Activated T-cell treated with anti-CD3 and anti-CD28 coated beads for 48 hours (primary cell): ENCODE measurements at places on chromosomes 6 and 20.

GRCh38 chr20:36941401-36941835 is 10.1 kb downstream of the SAMHD1 start:
- DNase-seq, result no peak

- no peak for DNase-seq
Observed at GRCh38 chr20:64210656-64211369, 44.7 kb upstream of the PCMTD2 start.

DNA sequence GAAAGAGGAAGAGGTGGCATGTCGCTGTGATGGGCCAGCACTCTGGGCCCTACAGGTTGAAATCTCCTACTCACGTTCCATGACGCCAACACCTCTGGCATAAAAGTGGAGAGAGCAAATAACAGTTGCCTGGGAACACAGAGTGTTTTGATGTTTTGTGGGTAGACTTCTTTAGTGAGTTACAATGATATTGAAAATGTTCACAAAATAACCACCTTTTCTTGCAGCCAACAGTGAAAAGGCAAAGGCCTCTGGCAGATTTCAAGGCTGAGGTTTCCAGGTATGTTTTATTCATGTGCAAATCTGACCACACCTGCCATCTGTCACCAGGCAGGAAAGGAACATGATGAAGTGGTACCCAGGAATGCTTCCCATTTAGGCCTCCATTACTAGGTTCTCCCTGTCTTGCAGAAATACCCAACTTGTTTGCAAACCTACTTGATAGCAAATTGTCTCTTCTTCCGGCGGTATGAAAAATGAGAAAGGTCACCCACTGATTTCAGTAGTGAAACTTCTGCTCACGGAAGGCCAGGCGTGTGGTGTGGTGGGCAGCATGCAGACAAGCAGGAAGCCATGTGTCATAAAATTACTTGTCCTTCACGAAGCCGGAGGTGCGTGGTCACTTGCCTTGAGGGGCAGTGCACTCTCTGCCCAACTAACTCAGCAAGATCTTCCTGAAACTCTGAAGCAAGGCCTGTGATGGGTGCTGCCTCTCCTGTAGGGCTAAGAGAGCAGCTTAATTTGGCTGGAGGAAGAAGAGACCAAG is 299.1 kb upstream of the PRDM1 start:
- no peak for DNase-seq

DNA sequence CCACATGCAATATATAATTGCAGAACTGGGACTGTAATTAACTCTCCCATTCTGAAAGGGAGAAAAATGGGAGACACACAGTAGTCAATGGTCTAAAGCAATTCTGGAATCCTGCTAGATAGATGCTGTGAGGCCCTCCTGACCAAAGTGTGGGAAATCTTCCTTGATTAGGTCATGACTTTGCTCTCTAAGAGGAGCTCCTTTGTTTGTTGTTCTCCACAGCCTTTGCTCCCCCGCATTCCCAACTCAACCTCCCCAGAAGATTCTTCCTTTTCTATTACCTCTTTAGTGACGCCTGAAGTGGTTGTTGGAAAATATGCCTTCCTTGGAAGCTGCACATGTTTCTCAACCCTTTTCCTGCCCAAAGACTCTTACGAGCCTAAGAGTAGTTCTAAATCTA is 28.8 kb upstream of the LIN28B start:
- DNase-seq, result no peak

GRCh38 chr20:47499053-47499452 is 2.6 kb upstream of the NCOA3 start:
- DNase-seq, result no peak

DNA sequence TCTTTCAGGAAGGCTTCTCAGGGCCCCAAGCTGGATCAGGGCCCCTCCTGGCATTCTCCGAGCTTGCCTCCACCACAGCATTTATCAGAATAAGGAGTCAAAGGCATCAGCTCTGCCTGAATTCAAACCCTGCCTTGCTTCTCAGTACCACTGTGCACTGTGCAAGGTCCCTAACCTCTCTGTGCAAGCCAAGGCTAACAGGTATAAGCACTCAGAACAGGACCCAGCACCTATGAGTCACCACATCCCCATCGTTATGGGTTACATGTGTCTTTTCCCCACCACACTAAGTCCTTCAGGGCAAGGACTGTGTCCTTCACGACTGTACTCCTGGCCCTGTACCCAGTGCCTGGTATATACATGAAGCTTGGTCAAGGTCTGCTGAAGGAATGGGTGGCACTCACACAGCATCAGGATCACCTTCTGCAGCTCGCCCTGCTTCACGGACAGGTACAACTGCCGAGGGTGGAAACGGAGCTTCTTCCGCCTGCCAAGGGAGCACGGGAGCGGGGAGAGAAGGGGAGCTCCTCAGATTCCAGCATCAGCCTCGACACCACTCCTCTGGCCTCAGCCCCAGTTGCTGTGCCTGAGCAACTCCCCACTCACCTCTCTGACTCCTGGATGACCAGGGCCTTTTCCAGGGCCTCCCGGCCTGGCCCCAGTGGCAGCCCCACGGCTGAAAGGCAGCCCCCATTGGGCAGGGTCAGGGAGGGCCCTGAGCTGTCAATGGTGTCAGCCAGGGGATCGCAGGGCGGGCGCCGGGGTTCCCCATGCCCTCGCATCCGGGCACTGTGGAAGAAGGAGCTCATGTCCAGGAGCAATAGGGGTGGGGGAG is 8.6 kb upstream of the SLC44A4 start:
- DNase-seq, result no peak

DNA sequence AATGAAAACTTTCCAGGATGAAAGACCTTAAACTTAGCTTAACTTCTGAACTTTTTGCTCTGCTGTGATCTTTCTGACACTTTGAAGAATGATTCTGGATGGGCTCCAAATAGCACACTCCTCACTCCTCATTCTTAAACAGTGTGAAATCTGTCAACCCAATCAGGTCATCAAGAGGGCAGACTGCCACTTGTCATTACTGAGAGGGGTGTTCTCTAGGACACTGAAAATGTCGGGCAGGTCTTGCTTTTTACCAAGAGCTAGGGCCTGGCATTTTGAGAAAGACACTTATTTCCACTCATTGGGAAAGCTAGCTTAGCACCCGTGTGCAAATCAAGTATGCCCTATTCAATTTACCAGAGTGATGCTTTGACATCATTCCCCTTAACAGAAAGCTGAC is 122.2 kb downstream of the MTFR2 start:
- DNase-seq, result no peak
